ENCODE measurements at places on chromosomes 3 and 15.

DNA sequence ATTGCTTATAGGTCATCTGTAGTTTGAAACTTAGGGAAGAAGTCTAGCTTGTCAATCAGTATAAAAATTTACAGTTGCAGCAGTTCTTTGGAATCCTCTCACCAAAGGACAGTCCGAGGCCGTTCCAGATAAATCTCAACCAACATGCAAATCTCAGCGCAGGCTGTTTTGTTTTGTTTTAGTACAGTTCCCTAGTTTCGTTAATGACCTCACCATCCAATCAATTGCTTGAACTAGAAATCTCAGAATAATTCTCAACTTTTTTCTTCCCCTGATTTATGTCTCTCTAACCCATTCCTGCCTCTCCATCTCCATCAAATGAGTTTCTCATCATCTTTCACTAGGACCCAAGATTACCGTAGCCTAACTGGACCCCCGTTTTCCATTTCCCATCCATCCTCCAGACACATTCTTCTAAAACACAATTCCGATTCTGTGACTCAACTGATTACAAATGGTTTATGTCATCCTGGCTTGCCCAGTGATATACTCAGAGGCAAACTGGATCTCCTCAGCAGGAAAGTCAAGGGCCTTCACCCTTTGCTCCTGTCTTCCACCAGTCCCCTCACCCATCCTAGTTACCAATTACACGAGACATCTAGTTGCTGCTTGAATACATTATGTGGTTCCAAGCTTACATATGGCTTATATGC lies 1.3 kb downstream of the SMCO1 start:
- no peak overlapping the region for H3K27ac ChIP-seq
- H3K4me1 ChIP-seq, result no peaks in the 10 kb centered on the region
- no peak overlapping the region for H3K4me3 ChIP-seq
- no peaks in the 10 kb centered on the region for H3K27me3 ChIP-seq
- DNase-seq, result no peak

GRCh38 chr3:31035681-31036080 lies 141.2 kb upstream of the GADL1 start:
- no peaks in the 10 kb centered on the region for H3K36me3 ChIP-seq
- no peak overlapping the region for H3K4me3 ChIP-seq
- H3K4me1 ChIP-seq, result peaks cover 6% of the 10 kb centered on the region
- H3K27ac ChIP-seq, result no peak overlapping the region
- H3K27me3 ChIP-seq, result no peaks in the 10 kb centered on the region

GRCh38 chr3:58175187-58175436 lies 35.7 kb downstream of the DNASE1L3 start:
- H3K36me3 ChIP-seq, result peaks cover 9% of the 10 kb centered on the region
- H3K4me3 ChIP-seq, result no peak overlapping the region
- H3K27me3 ChIP-seq, result no peaks in the 10 kb centered on the region

GRCh38 chr15:74710319-74711094 lies 14.7 kb upstream of the EDC3 start:
- peaks cover 54% of the 10 kb centered on the region for H3K27me3 ChIP-seq
- no peak for DNase-seq
- no peak overlapping the region for H3K27ac ChIP-seq

DNA sequence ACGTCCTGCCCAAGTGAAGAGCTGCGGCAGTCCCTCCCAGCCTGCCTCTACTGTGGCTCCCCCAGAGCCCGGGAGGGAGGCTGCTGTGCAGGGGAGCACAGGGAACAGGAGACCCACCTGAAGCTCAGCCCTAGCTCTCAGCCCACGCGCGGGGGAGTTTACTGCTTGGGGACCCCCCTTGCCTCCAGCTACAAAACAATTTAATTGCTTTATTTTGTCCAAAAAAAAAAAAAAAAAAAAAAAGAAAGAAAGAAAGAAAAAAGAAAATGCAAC lies 78.1 kb downstream of the CLDN11 start:
- no peaks in the 10 kb centered on the region for H3K36me3 ChIP-seq
- no peaks in the 10 kb centered on the region for H3K27me3 ChIP-seq
- peak overlapping the region; percentile 86 for H3K27ac ChIP-seq

DNA sequence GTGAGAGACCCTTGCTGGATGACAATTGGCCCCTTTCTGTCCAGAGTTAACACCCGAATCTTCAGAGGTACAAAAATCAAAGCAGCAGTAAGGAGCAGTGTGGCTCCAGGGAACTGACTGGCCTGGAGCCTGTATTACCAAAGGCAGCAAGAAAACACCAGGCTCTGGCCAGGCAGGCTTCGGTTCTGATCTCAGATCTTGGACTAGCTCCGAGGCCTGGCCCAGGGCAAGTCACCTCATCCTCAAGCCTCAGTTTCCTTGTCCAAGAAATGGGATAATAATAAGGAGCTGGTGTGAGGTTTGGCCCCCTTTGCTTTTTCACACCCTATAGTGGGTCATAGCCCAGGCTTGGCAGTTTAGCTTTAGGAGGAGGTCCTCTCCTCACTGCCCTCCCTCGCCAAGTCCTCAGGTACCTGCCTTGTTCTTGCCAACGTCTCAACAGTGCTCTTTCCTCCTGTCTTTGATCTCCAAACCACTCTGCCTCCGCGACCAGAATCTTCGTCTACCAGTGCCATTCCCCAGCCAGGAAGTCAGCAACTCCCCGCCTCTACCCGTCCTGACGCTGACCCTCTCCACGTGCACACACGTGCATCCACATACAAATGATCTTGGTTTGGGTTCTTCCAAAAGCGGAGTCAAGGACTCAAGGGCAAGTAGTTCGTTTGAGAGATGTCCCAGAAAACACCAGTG lies 82.6 kb upstream of the TLE3 start:
- no peak for DNase-seq
- H3K27me3 ChIP-seq, result peaks cover 37% of the 10 kb centered on the region
- H3K36me3 ChIP-seq, result no peaks in the 10 kb centered on the region
- no peak overlapping the region for H3K4me3 ChIP-seq
- peaks cover 28% of the 10 kb centered on the region for H3K4me1 ChIP-seq
- no peak overlapping the region for H3K27ac ChIP-seq

GRCh38 chr3:72058493-72059081 lies 273.6 kb upstream of the PROK2 start:
- H3K27ac ChIP-seq, result no peak overlapping the region
- no peak for DNase-seq
- no peak overlapping the region for H3K4me3 ChIP-seq

DNA sequence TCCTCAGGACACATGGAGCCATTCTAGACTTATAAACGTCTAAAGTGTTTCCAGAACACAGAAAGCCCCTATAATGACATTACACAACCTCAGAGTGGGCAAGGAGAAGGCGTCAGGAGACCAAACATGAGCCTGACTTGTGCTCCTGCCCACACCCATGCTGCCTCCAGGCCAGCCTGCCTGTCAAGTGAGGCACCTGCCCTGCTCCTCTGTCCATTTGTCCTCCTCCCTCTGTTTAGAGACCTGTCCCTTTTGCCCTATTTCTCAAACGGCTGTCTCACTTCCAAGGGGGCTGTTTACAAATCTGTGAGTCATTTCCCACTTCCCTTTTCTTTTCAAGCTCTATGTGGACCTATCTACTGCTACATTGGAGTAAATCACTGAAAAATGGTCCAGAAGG lies 21.0 kb downstream of the ZDHHC3 start:
- no peaks in the 10 kb centered on the region for H3K27me3 ChIP-seq
- H3K27ac ChIP-seq, result no peak overlapping the region
- no peak overlapping the region for H3K4me3 ChIP-seq

DNA sequence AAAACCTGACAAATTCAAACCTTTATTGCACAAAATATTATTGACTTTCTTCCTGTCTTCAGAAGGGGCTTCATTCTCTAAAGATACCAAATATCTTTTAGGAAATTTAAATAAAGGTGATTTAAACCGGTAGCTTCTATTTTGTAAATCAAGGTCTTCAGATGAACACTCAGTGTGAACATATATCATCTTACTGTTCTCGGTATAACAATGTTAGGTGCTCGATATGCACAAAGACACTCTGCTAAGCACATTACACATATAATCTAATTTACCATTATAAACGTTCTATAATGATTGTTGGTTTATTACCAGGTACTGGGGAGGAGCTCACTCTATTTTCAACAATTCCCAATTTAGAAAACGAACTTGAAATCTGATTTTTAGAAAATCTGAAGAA lies 225.4 kb upstream of the AZI2 start:
- no peak overlapping the region for H3K27ac ChIP-seq
- no peak for DNase-seq

DNA sequence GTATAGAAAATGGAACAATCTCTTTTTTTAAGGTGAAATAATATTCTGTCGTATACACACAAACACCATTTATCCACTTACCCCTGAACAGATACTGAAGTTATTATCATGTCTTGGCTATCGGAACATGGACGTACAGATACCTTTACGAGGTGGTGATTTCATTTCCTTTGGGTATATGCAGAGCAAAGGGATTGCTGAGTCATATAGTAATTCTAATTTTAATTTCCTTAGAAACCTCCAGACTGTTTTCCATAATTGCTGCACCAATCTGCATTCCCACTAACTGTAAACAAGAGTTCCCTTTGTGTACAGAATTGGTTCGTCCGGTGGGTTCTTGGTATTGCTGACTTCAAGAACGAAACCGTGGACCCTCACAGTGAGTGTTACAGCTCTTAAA lies 179.4 kb downstream of the SHOX2 start:
- no peak overlapping the region for H3K27ac ChIP-seq
- H3K4me3 ChIP-seq, result no peak overlapping the region
- H3K36me3 ChIP-seq, result no peaks in the 10 kb centered on the region
- no peak for DNase-seq
- no peaks in the 10 kb centered on the region for H3K27me3 ChIP-seq

- H3K4me3 ChIP-seq, result no peak overlapping the region
- no peaks in the 10 kb centered on the region for H3K4me1 ChIP-seq
- DNase-seq, result no peak
- H3K27ac ChIP-seq, result no peak overlapping the region
- H3K36me3 ChIP-seq, result no peaks in the 10 kb centered on the region
- H3K27me3 ChIP-seq, result no peaks in the 10 kb centered on the region
These were observed 420.3 kb upstream of the CFAP20DC start for GRCh38 chr3:59469948-59470723.

- DNase-seq, result peak; percentile 17
- peaks cover 4% of the 10 kb centered on the region for H3K27me3 ChIP-seq
These were observed 63.5 kb upstream of the ETV5 start for GRCh38 chr3:186172353-186172752.

- no peak for DNase-seq
- peaks cover 11% of the 10 kb centered on the region for H3K4me1 ChIP-seq
- H3K27ac ChIP-seq, result peak overlapping the region; percentile 77
- H3K36me3 ChIP-seq, result peaks cover 18% of the 10 kb centered on the region
- H3K27me3 ChIP-seq, result no peaks in the 10 kb centered on the region
These were observed 40.3 kb downstream of the IL1RAP start for GRCh38 chr3:190554197-190554596.

DNA sequence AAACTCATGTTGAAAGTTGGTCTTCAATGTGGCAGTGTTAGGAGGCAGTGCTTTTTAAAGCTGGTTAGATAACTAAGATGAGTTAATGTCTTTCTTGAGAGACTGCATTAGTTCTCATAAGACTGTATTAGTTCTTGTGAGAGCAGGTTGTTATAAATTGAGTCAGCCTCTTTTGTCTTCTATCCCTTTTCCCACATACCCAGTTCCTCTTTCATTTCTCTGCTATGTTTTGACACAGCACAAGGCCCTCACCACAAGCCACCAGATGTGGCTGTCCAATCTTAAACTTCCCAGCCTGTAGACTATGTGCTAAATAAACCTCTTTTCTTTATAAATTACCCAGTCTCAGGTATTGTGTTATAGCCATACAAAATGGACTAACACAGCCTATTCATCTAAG lies 94.6 kb upstream of the SNTN start:
- peaks cover 2% of the 10 kb centered on the region for H3K27me3 ChIP-seq

DNA sequence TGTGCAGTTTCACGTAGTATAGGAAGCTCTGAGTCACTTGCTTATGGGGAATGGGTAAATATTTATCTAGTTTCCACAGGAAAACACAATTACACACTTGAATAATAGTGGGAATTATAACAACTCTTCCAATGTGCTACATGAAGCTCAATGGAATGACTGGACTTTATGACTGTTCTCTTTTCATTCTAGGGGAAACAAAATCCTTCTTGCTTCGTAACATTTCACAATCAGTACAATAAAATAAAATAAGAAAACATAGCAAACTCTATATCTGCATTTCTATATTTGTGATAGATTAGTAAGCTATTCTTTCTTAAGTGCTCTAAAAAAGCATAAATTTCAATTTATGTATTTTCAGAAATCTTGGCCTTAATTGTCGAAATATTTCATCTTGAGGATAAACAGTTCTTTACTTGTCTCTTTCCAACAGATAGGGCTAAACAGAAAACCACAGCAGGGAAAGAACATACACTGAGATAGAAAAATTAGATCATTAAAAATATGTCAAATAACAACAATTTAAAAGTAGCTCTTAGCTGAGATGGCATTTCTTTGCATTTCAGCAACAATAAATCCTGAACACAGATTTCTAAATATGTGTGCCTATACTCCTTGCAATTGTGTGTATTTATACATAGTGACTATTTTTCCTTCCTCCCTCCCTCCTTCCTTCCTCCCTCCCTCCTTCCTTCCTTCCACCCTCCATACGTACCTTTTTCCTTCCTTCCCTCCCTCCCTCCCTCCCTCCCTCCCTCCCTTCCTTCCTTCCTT lies 395.5 kb upstream of the KCNMB2 start:
- peak overlapping the region; percentile 42 for H3K27ac ChIP-seq
- H3K4me1 ChIP-seq, result peaks cover 42% of the 10 kb centered on the region
- no peak for DNase-seq
- H3K36me3 ChIP-seq, result no peaks in the 10 kb centered on the region

GRCh38 chr3:16496008-16496407 lies 17.5 kb downstream of the RFTN1 start:
- no peak overlapping the region for H3K27ac ChIP-seq
- no peak overlapping the region for H3K4me3 ChIP-seq
- peaks cover 11% of the 10 kb centered on the region for H3K36me3 ChIP-seq
- H3K27me3 ChIP-seq, result peaks cover 48% of the 10 kb centered on the region
- H3K4me1 ChIP-seq, result peaks cover 13% of the 10 kb centered on the region

DNA sequence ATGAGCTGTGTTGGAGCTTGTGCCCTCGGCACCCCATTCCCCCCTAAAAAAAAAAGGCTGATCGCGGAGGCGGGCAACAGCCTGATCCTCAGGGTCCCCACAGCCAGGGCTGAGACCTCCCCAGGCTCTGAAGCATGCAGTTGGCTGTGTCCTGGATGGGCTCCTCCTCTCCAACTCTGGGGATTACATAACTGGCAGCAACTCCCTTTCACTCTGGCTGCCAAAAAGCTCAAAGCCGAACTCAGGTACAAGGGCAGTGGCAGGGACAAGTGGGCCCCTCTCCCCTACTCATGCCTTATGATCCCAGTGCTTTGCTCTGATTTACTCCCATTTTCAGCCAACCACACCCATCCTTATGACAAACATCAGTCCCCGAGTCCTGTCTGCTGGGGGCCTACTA lies 18.3 kb downstream of the TPRA1 start:
- H3K4me3 ChIP-seq, result no peak overlapping the region
- H3K27me3 ChIP-seq, result no peaks in the 10 kb centered on the region
- H3K36me3 ChIP-seq, result peaks cover 17% of the 10 kb centered on the region
- DNase-seq, result no peak
- no peak overlapping the region for H3K27ac ChIP-seq

DNA sequence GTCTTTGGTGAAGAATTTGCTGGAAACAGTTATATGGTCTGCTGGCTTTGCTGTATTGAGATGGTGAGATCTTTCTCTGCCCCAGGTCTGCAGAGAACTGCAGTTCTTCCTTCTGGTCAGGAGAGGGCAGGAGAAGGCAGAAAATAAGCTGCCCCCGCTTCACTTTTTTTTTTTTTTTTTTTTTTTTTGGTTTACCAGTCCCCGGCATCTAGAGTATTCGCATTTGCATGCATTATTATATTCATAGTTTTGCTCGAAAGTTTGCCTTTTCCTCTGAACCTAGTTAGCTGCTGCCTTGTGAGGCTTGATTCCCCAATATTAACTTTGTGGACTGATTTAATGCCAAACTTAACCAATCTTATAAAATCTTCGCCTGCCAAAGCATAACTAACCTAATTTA lies 10.6 kb upstream of the PARL start:
- no peaks in the 10 kb centered on the region for H3K36me3 ChIP-seq
- H3K27me3 ChIP-seq, result peaks cover 9% of the 10 kb centered on the region
